Cardiac ventricle fibroblast (primary cell): ENCODE measurements at places on chromosomes 2 and 18. TPM values are rescaled to one million over a fixed set of nuclear protein-coding genes. Genes with fewer than 3 reads are reported as not detected.

SALL3 gene
- 0.44 and 0.62 TPM in 2 replicates for total RNA-seq

RNF125 gene
- total RNA-seq = 0.75 and 1.3 TPM in 2 replicates

CRYBA2 gene
- not detected in 2 replicates for total RNA-seq

ALLC gene
- total RNA-seq = not detected in 2 replicates

TGFBRAP1 gene
- 11.6 and 12.1 TPM in 2 replicates for total RNA-seq

CD8B2 gene
- total RNA-seq = not detected in 2 replicates

BOD1L2 gene
- not detected in 2 replicates for total RNA-seq

DYNAP gene
- total RNA-seq = not detected in 2 replicates

CYTIP gene
- total RNA-seq = not detected in 2 replicates

C2orf92 gene
- 0.75 and 0.93 TPM in 2 replicates for total RNA-seq

SLC8A1 gene
- 2.4 and 2.9 TPM in 2 replicates for total RNA-seq

ANKRD29 gene
- total RNA-seq = 0.50 and 1.4 TPM in 2 replicates

CCDC178 gene
- 0.83 TPM in 1 of 2 replicates, not detected in the other for total RNA-seq

REL gene
- total RNA-seq = 2.3 and 4.4 TPM in 2 replicates

UNC80 gene
- not detected in 2 replicates for total RNA-seq

VWC2L gene
- total RNA-seq = 0.10 TPM in 1 of 2 replicates, not detected in the other

DSC2 gene
- not detected in 2 replicates for total RNA-seq

SCYGR7 gene
- not detected in 2 replicates for total RNA-seq

CHRNG gene
- total RNA-seq = not detected in 2 replicates

HTR2B gene
- total RNA-seq = 4.1 and 4.3 TPM in 2 replicates

OSR1 gene
- 70.5 and 75.7 TPM in 2 replicates for total RNA-seq
